Activated naive CD8-positive, alpha-beta T cell treated with anti-CD3 and anti-CD28 coated beads for 36 hours (primary cell): ENCODE measurements at places on chromosomes 7 and 10. TPM values are rescaled to one million over a fixed set of nuclear protein-coding genes. Genes with fewer than 3 reads are reported as not detected.
A peak's percentile ranks its signal among the peaks of the same experiment; 100 is the strongest.

DNA sequence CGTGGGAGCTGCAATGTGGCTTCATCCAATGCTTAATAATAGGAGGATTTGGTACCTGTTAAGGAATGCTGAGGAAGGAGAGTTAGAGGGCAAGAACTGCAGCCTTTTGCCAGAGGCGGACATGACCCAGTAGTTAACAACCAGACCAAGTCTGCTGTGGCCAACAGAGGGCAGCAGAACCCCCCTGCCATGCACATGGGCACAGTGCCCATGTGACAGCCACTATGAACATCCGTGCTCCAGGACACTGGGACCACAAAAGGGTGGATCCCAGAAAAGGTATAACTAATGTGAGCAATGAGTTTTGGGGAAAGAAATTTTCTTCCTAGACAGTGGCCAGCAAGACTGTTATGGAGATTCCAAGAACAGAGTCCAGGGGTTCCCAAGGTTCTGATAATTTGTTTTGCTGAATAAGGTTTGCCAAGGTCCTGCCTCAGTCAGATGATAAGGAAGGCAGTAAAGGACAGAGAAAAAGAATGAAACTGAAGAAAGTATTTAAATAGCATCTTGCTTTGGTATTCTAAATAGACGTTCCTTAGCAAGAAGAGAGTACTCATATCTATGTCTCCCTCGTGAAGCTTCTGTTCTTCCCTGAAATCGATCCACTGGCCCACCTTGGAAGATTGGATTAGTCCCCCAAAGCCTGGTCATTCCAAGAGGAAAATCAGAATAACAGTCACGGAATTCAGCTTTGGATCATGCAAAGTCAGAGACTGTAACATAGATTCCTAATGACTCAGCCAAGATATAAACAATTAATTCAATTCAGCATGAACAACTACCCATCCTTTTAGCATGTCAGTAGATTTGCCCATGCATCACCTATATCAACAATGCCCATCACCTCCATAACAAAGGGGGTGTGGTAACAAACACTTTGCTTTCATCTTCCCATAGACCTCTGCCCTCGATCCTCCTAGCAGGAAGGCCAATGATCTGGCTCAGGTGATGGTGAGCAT is 56.0 kb downstream of the LGI1 start:
- DNase-seq: peak; percentile 37

GRCh38 chr7:75048435-75049379 is 24.9 kb downstream of the RCC1L start:
- no peak for DNase-seq

GRCh38 chr7:1024331-1024841 is 20.0 kb upstream of the GPR146 start:
- DNase-seq: no peak

- DNase-seq: no peak
Measured at GRCh38 chr10:58641708-58642107, 129.0 kb downstream of the BICC1 start.

The ENTPD1 gene
- 0.99 TPM for total RNA-seq
